ENCODE measurements at places on chromosomes 16 and 17.

DNA sequence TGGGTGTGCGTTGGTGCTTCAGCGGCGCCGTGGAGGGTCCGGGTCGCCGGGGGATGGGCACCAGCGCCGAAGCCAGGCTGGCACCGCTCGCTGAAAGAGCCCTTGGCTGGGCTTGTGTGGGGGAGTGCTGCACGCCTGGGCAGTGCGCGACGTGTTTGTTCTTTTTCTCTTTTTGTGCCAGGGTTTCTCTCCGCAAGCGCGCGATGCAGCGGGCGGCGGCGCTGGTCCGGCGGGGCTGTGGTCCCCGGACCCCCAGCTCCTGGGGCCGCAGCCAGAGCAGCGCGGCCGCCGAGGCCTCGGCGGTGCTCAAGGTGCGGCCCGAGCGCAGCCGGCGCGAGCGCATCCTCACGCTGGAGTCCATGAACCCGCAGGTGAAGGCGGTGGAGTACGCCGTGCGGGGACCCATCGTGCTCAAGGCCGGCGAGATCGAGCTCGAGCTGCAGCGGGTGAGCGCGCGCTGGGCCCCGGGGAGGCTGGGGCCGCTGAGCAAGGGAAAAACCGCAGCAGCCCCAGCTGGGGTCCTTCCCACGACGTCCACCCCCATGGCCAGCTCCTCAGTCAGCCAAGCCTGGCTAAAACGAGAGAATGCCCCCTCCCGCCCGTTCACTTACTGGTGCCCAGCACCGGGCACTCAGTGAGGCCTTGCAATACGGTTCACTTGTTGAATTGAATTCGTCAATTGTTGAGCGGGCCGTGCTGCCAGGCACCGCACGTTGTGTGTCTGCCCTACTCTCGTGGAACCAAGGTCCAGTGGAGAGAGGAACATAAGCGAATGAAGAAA is 541 bp downstream of the GPT2 start:
- DNase-seq, result no peak

- DNase-seq, result no peak
Measured at GRCh38 chr16:21610006-21610544, 10.7 kb downstream of the METTL9 start.

DNA sequence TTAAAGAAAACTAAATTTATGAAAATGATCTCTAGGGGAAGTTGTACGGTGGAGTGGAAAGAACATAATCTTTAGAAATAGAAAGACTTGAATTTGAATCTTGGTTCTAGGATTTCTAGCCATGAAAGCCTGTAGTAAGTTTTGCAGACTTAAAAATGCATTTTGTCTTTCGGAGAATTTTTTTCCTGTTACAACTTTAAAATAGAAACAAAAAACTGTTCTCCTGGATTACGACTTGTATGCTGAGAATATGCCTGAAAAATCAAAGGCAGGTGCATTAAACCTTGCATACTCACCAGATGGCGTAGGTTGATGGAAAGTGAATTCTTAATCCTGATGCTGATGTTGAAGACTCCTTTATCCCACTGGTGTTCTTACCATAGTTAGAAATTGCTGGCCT is 7.5 kb upstream of the MPHOSPH6 start:
- DNase-seq, result no peak

- no peak for DNase-seq
Measured at GRCh38 chr16:72094266-72094610, 591 bp downstream of the DHX38 start.

GRCh38 chr17:44159519-44160210 is 10.8 kb upstream of the ASB16 start:
- no peak for DNase-seq

DNA sequence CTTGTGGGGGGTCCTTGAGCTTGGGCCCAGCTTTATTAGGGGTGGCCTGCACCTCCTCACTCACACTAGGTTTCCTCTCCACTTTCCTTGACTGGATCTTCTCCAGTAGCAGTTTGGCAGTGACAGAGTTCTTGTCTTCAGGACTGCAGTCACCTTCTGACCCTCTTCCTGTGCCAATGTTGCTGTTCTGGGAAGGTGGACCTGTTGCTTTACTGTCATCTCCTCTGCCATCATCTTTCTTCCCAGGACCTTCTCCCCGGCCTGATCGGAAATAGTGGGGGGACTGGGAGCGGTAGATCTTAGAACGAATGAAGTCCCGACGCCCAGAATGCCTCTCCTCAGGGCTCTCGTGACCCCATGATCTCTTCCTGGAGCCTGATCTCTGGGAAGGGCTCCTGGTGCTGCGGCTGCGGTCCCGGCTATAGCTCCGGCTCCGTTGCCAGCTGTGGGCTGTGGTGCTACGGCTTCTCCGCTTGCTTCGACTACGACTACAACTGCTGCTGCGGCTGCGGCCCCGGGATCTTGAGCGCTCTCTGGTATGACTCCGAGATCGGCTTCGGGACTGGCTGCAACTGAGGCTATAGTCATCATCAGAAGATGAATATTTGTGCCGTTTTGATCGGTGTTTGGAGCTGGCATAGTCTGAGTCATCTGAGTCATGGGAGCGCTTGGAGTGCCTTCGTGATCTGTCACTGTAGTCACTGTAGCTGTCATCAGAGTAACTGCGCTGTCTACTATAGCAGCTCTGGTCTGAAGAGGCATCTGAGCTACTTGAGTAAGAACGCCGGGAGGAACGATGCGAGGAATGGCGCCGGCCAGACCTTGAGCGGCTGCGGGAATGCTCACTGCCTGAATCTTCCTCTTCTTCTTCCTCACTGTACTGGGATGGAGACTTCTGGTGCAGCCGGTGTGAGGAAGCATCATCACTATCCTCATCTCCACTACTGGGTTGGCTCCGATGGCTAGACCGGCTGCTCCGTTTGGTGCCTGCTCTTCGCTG is 9.5 kb upstream of the ITGA2B start:
- no peak for DNase-seq

DNA sequence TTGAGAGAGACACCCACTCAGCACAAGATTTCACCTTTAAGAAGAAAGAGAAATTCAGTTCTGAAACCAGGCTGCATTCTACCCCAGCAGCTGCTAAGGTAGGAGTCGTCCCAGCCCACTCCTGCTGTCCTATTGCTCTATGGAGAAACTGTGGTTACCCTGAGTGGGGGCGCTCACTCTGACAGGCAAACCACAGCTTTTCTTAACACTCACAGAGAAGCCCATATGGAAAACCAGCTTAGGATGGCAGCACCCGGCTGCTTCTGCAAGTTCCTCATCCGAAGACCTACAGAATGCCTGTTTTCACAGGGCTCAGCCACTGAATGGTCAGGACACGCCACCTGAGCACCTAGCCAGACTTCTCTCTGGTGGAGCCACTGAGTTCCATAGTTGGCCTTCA is 7.5 kb downstream of the ATP5PD start:
- DNase-seq, result no peak

DNA sequence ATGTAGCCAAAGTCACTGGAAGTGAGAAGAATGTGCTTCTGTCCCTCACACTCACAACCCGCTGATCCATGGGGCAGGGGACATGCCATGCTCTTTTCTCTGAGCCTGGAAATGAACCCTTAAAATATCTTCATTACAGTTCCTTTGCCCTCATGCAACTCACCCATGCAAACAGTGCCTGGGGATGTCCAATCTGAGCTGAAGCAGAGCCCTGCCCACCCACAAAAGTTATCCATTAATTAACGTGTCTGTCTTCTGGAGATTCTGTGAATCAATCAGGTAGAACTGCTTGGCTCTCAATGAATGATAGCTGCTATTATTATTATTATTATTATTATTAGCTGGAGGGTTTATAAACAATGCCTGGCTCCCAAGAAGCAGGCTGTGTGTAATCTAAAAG is 133.7 kb downstream of the USP31 start:
- no peak for DNase-seq

- DNase-seq, result no peak
Measured at GRCh38 chr16:21622545-21622944, 23.2 kb downstream of the METTL9 start.

GRCh38 chr16:81445966-81446906 is 1.6 kb downstream of the CMIP start:
- DNase-seq, result peak; percentile 27

- DNase-seq, result no peak
Measured at GRCh38 chr17:48014595-48015111, 22.9 kb downstream of the COPZ2 start.

DNA sequence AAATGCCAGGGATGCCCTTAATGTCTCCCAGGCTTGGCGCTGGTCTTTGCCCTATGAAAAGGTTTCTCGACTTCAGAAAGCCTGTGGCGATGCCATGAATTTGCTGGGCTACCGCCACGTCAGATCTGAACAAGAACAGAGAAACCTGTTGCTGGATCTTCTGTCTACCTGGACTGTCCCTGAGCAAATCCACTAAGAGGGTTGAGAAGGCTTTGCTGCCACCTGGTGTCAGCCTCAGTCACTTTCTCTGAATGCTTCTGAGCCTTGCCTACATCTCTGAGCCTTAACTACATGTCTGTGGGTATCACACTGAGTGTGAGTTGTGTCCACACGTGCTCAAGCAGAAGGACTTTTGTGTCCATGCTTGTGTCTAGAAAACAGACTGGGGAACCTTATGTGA is 11.4 kb downstream of the CHST4 start:
- no peak for DNase-seq

DNA sequence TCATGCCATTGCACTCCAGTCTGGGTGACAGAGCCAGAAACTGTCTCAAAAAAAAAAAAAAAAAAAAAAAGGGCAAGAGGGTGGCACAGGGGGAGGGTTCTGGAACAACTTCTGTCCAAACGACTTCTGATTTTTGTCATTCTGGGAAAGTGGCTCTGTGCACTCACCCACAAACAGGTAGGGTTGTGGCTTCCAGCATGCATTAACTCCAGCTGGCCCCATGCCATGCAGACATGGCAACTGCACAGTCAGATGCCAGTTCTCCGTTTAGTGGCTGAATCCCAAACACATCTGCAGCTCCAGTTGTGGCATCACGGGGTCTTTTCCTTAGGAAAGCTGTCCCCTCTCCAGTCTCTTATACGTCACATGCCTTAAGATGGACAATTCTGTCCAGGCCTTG is 30.3 kb downstream of the B4GALNT2 start:
- DNase-seq, result no peak

GRCh38 chr16:10868596-10869469 is 8.2 kb upstream of the CIITA start:
- DNase-seq, result no peak

DNA sequence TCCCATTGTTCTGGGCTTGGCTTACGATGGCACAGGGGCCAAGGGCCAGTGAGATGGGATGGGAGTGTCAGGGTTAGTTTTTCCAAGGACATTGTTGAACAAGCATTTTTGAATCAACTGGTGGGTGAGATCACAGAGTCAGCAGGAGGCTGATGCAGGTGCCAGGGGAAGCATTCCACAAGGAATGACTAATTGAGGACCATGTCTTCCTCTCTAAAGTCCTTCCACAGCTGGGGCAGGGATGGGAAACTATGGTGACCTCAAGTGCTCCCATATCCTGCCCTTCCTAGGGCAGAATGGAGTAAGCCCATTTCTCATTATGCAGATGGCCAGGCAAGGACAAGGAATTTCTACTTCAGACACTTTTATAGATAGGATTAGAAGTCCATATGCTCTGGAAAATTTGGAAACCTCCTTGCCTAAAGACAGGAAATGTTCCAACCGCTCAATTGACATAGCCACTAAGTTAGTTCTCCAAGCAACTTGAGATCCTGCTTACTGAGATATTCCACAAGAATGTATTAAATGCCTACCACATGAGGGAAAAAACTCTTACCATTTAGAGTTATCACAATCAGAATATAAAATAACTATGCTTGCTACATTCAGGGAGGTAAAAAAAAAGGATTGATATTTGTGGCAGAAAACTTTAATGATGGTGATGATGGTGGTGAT is 21.2 kb upstream of the ENGASE start:
- no peak for DNase-seq

DNA sequence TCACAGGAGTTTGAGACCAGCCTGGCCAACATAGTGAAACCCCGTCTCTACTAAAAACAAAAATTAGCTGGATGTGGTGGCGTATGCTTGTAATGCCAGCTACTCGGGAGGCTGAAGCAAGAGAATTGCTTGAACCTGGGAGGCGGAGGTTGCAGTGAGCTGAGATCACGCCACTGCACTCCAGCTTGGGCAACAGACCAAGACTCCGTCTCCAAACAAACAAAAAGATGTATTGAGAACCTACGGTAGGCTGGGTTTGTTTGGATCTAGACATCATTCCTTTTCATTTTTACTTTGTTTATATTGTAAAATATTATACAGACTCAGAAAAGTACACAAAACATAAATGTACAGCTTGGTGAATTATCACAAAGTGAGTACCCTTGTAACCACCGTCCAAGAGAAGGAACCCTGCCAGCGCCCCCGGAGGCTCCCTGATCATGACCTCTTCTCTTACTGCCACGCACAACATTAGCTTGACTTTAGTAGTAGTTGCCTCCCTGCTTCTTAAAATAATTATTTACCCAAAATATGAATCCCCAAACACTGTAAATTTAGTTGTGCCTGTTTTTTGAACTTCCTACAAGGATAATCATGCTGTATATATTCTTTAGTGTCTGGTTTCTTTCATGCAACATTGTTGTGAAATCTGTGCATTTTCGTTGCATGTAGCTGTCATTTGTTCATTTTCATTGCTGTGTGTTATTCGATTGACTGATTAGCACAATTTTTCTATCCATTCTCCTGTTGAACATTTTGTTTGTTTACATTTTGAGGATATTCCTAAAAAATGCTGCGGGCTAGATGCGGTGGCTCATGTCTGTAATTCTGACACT is 56.5 kb downstream of the KSR1 start:
- no peak for DNase-seq

DNA sequence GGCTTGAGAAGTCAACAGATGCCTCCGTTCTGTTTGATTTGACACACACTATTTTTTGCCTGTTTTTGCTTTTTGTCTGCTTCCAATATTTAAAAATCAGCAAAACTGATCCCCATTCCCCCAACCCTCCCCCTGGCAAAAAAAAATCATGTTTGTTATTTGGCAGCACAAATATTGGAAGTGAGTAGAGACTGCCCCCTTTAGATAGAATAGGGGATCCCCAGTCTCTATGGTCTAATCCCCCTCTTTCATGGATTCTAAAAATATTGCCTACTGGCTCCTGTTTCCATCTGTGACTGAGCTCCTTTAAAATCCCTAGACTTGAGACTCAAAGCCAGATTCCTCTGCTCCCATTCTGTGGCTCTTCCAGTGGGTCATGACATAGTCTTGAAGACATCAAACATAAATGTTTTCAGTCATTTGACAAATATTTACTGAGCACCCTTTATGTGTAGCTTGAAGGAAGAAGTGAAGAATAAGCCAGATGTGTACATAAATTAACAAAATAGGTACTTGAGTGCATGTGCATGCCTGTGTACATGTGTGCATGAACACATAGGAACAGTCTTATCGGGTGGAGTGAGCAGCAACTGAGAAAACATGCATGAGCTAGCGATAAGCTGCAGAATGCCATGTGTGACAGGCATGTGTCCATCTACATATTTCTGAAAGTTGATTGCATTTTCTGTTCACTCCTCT is 101.2 kb downstream of the SALL1 start:
- DNase-seq, result no peak

All from DMS79 (cell line).